C1 segment of cervical spinal cord (tissue), 14 donors: ENCODE measurements at places on chromosomes 7 and 10.

GRCh38 chr7:39587393-39587792 is 21.2 kb downstream of the YAE1 start:
- no peak for DNase-seq

DNA sequence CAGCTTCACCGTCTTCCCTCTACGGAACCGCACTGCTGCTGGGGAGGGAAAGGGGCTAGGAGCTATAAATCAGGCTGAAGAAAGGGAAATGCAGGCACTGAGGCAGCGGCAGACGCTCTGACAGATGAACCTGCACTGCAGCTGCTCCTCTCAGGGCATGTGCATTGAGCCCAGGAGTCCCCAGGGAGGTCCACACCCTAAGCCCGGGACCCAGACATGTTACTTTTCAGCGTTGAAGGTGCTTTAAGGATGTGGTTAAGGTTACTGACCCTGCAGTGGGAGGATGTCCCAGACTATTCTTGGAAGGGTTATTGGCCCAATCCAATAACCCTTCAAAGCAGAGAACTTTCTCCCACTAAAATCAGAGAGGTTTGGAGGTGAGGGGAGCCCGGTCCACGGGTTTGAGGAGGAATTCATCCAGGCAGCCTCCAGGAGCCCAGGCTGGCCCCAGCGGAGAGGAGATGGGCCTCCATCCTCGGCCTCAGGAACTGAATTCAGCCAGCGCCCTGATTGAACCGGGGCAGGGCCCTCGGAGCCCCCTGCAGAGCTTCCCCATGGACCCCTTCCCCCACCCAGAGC is 75.4 kb downstream of the ADARB2 start:
- DNase-seq = no peak

DNA sequence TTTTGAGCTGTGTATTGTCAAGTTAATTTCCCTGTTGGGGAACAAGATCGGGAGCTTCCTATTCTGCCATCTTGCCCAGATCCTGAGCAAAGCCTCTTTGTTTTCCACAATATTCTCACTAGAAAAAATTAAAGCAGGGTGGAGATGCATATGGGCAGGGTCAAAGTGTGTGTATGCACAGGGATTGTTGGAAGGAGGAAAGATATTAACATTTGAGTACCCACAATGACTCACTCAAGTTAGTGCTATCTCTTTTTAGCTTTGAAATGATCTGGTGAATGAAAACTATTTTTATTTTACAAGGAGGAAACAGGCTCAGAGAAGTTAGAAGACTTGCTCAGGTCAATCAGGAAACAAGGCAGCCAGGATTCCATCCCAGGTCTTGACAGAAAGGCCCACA is 6.7 kb upstream of the BTBD16 start:
- no peak for DNase-seq

DNA sequence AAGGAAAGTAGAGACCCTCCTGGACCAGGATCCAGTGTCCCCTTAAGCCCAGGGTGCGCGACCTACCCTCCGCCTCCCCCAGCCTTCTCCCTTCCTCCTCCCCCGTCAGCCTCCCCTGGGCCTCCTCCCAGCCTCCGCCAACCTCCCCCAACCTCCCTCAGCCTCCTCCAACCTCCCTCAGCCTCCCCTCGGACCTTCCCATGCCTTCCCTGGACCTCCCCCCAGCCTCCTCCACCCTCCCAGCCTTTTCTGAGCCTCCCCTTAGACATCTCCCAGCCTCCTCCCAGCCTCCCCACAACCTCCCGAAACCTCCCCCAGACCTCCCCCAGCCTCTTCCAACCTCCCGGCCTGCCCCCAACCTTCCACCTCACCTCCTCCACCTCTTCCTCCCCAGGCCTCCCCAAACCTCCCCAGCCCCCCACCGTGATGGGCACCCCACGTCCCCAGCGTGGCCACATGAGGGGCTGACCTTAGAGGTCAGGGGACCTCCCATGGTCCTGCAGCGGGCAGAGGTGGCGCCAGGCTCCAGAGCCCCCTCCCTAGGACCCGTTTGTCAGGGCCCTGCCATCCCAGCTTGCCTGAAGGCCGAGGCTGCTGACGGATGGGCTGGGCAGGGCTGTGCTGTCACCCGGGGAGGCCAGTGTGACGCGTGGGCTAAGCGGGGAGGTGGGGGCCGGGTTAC is 18.8 kb downstream of the FAM20C start:
- DNase-seq = no peak

GRCh38 chr7:134813663-134814396 is 34.4 kb downstream of the CALD1 start:
- DNase-seq = no peak

DNA sequence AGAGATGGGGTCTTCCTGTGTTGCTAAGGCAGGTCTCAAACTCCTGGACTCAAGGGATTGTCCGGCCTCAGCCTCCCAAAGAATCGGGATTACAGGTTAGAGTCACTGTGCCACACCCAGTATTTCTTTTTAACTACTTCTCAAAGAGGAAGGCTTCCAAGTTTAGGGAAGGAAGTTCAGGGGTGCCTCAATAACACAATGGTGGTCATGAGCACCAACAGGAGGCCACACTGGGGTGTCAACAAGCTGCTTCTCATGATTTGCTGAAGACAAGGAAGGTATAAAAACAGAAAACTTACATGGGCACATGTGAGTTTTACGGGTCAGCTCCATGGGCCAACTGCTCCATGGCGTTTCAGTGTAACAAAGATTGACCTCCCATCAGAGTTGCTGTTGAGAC is 160.5 kb downstream of the TNS3 start:
- no peak for DNase-seq

GRCh38 chr10:68997211-68997610 is 8.6 kb downstream of the KIFBP start:
- no peak for DNase-seq

- no peak for DNase-seq
Measured at GRCh38 chr10:74947781-74948401, 121.5 kb downstream of the KAT6B start.

DNA sequence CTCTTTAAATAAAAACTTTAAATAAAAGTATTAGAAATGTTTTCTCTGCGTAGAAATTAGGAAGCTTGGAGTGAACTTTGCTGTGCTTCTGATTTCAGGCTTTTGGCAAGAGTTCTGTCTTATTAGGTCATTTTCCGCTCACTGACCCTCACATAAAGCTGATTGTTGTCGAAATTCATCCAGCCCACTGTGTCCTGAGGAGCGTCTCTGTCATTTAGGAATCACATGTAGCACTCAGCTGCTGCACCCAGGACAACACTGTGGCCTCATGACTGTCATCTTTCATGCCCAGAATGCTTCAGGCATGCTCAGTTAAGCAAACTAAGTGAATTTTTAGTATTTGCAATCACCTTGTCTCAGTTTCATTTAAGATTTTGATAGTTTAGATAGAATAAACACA is 57.8 kb upstream of the MSRB2 start:
- DNase-seq = peak; percentile 60

DNA sequence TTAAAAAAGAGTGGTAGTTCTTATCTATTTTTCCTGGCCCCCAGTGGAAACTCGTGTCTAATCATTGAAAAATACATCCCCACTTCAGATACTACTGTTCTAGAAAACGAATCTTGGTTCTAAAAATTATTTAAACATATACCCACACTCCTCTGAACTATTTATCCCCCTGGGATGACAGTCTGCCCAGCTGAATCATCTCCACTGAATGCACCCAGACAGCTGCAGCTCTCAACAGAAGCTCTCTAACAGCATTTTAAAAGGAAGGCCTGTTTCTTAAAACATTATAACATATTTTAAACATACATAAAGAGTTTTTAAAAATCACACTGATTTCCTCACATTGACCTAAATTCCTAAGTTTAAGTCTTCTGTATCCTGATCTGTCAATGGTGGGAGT is 544.6 kb upstream of the PHF14 start:
- DNase-seq = no peak
